Posterior cingulate gyrus (tissue), 11 donors: ENCODE measurements at places on chromosomes 7 and 10.

- no peak for DNase-seq
Observed at GRCh38 chr10:87753995-87754866, 63.8 kb downstream of the ATAD1 start.

GRCh38 chr7:155804897-155805825 is 7.1 kb downstream of the SHH start:
- peak; percentile 68 for DNase-seq

DNA sequence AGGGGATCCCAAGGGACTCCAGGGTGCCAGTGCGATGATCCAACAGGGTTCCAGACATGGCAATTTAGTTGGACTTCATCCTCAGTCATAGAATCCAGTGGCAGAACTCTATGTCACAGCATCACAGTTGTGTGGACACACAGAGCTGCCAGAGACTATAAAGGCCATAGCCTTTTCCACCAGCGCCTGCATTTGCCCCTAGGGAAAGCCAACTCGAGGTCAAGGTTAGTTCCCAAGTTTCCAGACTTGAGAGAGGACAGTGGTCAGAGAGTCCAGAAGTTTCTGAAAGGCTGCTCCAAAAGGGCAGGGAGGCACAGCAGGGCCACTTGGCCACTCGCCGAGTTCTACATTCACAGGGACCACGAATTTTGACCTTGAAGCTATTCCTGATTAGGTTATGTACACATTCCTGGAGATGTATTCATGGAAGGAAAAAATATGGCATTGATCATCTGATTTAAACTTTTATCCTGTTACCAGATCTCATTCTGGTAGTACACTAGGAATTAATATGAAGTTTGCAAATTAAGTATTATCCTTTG is 170.1 kb downstream of the KCNMA1 start:
- DNase-seq, result no peak

DNA sequence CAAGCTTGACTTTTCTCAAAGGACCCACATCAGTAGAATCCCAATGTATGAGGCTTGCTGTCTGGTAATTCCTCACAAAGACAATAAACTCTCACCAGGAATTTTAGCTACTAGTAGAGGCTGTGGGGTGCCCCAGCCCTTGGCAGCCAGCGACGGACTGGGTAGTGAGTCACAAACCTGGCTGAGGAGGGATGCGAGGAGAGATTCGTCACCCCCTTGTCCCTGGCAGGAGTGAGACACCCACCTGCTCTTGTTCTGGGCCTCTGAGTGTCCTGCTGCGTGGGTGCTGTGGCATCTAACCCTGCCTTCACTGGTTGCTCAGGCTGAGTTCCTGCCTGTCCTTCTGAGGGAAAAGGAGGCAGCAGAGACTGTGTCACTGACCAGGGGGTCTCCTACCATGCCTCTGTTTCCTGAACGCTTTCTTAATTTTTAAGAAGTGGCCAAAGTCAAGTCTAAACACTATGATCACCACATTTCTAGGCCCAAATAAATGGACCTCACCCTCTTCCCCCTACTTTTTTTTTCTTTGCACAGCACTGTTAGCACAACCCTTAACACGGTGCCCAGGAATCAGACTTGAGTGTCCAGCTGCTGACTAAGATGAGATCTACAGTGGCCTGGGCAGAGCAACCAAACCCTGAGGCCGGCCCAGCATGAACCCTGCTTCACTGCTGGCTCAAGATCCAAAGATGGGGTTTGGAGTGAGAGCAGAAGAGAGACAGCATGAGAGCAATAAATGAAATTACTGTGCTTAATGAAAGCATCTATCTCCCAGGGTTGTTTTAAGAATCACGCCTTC is 146.4 kb downstream of the ANLN start:
- no peak for DNase-seq

DNA sequence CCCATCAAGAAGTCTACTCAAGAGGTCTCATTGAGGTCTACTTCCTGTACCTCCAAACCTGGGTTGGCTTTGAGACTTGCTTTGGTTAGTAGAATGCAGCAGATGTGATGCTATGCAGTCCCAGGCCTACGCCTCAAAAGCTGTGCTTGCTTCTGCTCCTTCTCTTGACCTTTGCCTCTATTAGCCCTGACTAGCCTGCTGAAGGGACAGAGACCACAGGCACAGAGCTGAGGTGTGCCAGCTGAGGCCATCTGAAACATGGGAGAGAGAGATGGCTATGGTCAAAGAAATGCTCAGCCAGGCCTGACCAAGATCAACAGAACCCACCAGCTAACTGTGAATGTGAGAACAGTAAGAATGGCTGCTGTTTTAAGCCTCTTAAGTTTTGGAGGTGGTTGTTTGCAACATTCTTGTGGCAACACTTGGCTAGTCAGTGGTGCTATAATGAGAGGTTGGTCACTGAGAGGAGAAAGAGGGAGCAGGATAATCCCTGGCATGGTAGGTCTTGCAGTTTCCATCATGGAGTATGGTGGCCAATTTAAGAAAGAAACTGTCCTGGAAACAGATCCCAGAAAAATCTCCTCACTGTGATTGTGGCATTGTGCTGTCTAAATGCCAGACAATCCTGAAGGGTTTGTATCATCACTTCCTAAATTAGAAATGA is 176.1 kb upstream of the PHYHIPL start:
- no peak for DNase-seq

GRCh38 chr10:26759008-26759407 is 61.5 kb downstream of the PDSS1 start:
- no peak for DNase-seq

DNA sequence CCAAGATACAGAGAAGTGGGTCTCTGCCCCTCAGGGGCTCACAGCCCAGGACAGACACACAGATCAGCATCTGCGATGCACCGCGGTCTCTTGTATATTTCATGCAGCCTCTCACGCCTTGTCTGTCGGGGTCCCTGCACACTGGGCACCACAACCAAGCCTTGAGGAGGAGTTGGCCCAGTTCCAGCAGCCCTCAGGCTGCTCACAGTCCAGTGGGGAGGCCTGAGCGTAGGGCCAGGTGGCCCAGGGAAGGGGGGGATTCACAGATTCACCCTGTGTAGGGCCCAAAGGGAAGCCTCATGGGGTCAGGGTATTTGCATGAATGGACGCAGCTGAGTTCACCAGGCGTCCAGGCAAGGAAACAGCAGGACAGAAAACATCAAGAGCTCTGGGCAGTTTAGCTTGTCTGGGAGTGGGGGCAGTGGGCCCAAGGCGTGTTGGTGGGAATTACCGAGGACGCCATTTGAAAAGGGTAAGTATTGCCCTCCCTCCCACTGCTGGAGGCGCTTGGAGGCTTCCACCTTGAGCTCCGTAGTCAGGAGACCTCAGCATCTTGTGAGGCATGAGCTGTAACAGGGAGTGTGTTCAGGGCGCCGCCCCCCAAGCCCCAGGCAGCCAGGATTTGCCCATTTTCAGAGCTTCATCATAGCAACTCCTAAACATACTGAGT is 129.1 kb upstream of the CHST15 start:
- no peak for DNase-seq

GRCh38 chr10:8072211-8072610 is 17.7 kb downstream of the GATA3 start:
- no peak for DNase-seq

DNA sequence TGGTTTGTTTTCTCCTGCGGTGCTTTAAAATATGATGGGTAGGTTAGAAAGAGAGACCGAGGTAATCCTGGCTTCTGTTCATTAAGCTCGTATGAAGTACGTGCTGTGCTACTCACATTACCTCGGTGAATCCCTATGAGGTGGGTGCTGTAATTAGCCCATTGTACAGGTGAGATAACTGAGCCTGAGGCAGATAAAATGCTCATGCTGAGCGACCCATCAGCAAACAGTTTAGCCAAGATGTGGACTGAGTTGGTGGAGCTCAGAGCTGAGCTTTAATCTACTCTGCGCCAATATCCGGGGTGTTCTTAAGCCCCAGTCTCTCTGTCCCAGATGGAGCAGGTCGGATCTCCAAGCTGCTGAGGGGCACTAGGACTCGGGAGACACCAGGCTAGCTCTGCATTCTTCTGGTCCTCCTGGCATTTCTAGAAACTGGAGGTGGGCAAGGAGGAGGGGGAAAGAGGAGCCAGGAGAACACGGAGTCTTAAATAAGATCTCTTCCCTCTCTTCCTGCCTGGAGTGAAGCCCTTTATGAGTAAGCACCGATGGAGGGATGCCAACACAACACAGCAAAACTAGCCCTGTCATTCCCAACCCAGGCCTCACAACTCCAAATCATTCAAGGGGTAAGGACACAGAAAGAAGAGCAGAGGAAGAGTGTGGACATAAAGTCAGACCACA is 458.5 kb downstream of the KCNMA1 start:
- peak; percentile 36 for DNase-seq

DNA sequence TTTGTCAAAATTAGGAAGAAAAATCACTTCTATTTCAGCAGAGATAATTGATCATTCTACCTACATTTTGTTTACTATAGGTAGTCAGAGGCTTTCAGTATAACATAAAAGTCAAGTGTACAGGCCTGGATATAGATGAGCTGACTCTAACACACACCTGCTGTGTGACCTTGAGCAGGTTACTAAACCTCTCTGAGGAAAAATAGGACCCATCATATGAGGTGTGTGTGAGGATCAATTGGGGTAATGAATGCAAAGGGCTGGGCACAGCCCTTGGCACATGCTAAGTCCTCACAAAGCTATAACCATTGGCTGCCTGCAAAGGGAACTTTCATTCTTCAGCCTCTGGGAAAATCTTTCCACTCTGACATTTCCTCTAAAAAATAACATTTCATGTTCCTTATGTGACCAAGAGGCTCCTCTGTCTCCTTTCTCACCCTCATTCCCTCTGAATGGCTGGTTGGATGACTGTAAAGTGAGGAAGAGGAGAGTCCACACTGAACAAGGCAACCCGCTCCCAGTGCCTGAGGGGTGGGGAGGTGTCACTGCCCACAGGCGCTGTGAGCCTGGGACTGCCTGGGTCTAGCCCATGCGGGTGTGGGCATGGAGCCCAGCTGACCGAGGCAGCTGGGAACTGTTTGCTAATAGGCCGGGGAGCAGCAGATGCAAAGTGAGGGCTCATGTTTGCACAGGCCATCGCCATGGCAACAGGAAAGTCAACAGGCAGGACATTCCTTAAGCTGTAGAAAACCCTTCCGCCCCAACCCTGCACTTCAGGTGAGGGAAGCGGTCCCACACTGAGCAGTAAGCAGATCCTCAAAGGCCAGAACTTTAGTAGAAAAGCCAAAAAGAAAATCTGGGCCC is 36.8 kb downstream of the MYOF start:
- DNase-seq, result peak; percentile 67
